Mucosa of gallbladder (tissue), 1 donor: ENCODE measurements at places on chromosomes 6 and 20. TPM values are rescaled to one million over a fixed set of nuclear protein-coding genes. Genes with fewer than 3 reads are reported as not detected.

- peak; percentile 42 for DNase-seq
Measured at GRCh38 chr20:38321959-38322598, 18.1 kb downstream of the BPI start.

- DNase-seq: no peak
Measured at GRCh38 chr6:3450888-3451287, 6.0 kb downstream of the SLC22A23 start.

GRCh38 chr20:52924411-52925271 lies 47.5 kb upstream of the TSHZ2 start:
- DNase-seq: no peak

DNA sequence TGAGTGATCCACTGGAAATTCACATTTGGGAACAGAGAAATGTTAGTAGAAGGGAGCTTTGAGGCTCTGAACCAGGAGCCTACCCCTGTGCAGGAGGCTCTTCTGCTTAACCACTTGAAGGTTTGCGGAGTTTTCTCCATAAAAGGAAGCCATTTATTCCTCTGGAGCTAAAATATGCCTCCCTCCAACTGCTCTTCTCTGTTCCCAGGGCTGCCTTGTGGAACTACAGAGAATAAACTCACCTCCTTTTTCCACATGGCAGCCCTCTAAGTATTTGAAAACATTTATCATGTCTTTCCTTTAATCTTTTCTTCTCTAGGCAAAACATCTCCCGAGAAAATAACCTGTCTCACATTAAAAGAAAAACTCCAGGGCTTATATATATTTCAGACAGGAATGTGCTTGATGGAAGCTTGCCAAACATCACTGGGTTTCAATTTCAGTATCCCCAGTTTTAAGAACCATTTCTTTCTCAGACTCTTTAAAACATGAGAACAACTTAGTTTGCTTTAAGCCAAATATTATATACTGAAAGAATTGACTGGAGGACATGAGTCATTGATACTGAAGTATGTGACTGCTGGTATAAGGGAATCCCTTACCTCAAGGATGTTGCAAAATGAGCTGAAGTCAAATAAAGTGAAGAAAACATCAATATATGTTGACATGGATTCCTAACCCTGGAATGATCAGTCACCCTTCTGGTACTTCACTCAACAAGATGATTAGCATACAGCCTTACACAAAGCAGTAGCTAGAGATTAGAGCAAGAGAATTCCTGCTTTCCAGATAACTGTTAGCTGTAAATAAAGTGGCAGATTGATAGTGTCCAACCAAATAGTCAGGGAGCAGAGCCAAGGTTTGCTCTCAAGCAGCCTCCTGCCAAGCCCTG lies 74.0 kb downstream of the ZBTB2 start:
- DNase-seq: no peak

Gene TENT5A
- 26.6 TPM for total RNA-seq

DNA sequence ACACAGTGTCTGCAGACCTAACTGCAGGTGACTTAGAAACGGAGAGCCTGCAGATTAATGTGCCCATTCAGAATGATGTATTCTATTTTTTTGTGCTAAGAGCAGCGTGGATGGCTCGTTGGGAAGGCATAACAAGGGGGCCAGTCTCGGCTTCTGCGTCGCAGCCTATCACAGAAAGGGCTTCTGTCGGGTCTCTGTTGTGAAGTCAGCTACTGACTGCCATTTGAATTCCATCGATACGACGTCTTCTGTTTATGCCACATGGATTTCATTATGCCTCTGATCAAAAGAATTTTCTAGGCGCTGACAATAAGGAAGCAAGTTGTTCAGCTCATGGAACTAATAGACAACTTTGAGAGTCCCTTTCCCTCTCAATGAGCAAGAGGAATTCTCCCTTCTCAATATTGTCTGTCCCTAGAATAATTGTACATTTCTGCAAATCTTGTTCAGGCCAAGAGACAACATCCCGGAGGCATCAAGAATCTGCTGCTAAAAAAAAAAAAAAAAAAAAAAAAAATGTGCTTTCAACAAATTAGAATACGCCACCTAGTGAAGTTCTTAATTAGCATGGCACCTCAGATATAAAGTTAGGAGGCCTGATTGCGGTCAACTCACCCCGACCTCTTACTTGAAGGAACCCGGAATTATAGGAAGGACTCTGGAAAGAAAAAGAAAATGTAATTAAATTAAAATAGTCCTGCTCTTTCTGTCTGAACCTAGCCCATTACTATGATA lies 223.9 kb downstream of the TSHZ2 start:
- DNase-seq: no peak
